HS-5 (cell line): ENCODE measurements at places on chromosomes 3 and 15.

GRCh38 chr15:59171067-59171397 is 35.6 kb upstream of the LDHAL6B start:
- no peak for DNase-seq

GRCh38 chr3:16059081-16059537 is 115.4 kb upstream of the GALNT15 start:
- DNase-seq = no peak

- DNase-seq = no peak
These were observed 21.9 kb downstream of the TNK2 start for GRCh38 chr3:195886181-195887141.

GRCh38 chr15:79451361-79451999 is 19.3 kb downstream of the MINAR1 start:
- no peak for DNase-seq

DNA sequence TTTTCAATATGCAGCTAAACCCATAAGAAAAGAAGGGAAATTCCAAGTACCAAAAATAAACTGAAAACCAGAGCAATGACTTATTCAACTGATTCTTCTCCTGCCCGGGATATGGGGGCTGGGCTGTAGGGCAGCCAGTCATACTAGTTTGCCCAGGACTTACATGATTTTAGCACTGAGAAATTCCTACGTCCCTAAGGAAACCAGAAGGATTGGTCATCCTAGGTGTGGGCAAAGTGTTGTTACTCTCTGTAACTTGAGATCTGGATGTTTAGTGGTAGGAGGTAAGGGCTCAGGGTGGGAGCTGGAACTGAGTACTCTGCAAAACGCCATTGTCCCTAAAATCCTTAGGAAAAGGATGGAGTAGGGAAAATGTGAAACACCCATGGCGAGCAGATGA is 1.2 kb upstream of the DAZL start:
- no peak for DNase-seq

DNA sequence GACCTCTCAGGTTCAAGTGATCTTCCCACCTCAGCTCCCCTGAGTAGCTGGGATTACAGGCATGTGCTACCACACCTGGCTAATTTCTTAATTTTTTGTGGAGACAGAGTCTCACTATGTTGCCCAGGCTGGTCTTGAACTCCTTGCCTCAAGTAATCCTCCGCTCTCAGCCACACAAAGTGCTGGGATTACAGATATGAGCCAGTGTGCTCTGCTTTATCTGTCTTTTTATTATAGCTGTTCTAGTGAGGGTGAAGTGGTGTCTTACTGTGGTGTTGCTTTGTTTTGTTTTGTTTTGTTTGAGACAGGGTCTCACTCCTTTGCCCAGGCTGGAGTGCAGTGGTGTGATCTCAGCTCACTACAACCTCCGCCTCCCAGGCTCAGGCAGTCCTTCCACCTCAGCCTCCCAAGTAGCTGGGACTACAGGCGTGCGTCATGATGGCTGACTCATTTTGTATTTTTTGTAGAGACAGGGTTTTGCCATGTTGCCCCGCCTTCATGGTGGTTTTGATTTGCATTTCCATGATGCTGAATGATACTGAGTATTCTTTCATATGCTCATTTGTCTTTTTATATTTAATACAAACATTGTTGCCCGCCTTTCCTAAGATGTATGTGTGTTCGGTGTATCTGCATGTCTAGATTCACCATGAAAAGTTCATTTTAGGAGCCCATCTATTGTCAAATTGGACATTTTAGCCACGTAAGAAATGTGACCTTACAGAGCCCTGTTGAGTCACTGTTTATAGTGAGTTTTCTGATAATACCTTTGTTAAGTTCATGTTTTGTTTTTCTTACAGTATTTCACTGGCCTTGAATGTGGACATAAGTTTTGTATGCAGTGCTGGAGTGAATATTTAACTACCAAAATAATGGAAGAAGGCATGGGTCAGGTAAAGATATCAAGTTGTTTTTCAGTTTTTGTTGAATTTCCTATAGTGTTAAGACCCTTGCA is 80.6 kb downstream of the ARIH1 start:
- DNase-seq = no peak

DNA sequence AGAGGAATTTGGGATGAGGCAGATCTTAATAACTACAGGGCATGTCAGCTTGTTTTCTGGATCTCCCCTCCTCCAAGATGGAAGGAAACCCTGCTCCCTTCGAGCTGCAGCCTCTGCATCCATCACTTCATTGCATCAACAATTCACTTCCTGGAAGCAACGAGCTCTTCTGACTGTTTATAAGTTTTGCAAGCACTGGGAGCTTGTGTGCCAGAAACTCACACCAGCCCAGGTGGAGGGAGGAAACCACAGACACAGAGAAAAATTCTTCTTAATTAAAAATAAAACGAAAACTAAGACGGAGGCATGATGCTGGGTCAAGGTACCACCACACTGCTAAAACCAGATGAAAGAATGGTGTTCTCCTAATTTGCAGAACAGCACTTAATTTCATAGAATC is 10.6 kb downstream of the LRIG1 start:
- no peak for DNase-seq

DNA sequence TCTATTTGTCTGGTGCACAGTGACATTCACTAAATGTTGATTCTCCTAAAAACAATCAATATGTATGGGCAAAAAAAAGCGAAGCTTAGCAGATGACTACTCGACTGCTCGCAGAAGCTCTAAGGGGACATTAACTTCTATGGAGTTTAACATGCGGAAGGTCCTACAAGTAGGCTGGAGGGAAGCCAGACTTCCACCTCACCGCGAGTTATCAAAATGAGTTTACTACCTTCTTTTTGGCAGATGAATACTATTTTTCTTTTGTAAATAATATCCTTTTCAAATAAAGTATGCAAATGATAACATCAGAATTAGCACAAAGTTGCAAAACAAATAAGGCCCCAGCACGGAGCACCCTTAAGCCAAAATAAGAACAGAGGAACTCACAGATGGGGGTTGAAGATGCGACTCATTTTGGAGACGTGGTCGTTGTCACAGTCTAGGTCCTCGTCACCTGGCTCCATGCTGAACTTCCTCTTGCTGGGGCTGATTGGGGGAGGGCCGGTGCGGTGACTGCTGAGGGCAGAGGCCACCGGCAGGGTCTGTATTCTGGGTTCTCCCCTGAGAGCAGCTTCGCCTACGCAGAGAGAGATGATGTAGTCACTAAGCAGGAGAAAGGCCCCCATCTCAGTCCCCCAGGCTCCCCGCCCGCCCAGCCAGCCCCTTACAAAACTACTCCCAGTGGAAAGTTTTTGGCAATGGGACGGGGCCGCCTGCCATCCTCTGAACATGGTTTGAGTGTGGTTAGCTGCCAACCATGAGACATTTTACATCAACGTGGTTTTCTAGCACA is 42.1 kb downstream of the VGLL4 start:
- no peak for DNase-seq

GRCh38 chr3:100898681-100899080 is 94.5 kb downstream of the ABI3BP start:
- DNase-seq = no peak

DNA sequence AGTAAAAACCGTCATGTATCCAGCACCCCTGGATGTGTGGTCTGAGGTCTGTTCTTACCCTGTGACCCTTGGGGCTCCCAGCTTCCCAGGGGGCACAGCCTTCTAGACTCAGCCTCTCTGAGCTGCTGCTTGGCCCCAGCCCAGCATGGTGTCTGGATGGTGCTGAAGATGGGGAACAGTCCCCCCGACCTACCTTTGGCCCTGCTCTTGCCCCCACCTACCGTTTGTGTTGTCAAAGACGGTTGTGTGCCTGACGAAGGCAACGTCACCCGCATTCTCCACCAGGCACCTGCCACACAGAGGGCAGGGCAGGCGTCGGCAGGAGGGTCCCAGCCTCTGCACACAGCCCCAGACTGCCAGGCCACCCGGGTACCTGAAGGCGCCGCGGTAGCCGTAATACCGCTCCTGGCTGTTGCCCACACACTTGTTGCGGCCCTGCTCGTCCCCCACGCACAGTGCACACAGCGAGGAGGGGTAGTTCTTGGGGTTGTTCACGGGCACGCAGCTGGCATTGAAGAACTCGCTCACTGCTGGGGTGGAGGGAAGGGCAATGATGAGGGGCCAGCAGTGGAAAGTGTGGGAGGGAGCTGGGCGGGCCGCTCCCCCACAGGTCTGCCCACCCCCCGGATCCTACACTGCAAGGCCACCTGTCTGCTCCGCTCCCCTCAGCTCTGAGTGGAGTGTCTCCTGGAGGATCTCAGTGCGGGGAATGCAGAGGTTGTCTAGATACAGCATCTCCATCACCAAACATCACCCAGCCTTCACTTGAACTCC is 21.0 kb downstream of the MELTF start:
- DNase-seq = no peak

GRCh38 chr3:144852999-144853398 is 881.4 kb downstream of the DIPK2A start:
- DNase-seq = no peak

DNA sequence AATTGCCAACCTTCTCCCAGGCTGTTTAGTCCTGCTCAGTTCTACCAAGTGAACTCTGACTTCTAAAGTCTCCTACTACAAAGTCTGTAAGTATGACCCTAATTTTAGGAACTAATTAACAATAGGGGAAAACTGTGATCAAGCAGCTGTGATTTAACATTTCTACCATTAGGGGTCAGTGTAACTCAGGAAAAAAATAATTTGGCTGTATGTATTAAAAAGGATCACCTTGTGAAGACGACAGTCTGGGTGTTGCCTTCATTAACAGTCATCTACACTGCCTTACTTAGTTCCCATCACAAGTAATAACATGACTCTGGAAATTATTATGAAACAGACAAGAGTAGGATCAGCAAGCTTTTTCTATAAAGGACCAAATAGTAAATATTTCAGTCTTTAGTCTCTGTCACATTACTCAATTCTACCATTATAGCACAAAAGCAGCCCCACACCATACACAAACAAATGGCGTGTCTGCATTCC is 4.2 kb upstream of the NPHP3 start:
- peak; percentile 11 for DNase-seq

DNA sequence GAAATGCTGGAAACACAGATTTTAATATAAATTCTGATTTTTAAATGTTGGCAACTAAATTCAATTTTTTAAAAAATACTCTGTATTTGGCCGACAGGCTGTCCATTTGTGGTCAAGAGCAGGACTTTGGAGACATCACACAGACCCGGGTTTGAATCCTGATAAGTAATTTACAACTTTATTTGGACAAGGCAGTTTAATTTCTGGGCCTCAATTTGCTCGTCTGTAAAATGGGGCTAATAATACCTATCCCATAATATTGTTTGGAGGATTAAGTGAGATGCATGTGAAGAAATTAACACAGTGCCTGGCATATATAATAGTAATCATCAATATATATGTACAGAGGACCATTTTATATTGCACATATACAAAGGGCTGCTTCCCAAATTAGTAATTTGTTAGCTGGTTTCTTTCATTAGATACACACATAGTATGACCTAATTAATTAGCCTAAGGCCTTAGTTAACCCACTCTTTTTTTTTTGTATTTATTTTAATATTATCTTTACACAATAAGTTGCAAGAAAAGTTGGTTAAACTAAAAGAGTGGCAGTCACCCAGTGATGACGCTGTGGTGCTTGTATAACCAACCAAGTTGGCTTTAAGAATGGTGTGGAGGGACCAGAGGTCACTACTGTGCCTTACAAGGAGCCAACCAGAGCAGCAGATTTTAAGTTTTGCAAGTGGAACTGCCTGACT is 665 bp downstream of the PIGB start:
- DNase-seq = peak; percentile 6

DNA sequence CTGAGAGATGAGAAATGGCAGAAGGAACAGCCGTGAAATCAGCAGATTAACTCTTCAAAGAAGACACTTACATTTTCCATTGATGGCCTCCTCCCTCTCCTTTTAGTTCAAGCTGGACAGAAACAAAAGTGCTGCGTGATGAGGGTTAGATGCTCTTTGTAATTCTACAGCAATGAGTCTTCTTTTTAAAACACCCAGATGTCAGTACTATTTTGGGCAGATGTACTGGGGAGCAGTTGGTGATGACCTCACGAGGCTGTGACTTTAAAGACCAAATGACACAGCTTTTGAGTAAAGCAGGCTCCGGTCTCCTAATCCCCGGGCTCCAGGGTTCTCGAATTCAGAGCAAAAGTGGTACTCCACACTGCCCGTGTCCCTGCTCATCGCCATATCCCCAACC is 198.2 kb downstream of the SLCO3A1 start:
- DNase-seq = no peak

DNA sequence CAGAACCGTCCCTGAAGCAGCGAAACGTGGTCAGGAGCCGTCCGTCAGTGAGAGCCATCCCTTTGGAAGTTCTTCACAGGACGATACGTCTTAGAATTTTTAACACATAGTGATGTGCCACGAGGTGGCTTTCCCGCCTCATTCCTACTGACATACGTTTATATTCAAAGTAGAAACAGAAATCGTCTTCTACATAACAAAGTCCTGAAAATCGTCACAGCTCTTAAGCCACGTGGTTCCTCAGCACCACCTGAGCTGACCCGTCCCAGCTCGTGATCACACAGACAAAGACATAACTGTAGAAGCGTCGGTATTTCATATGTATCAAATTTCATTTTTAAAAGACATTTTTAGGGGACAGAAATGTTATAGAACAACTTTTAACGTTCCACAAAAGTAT is 73.5 kb downstream of the TFRC start:
- DNase-seq = no peak

DNA sequence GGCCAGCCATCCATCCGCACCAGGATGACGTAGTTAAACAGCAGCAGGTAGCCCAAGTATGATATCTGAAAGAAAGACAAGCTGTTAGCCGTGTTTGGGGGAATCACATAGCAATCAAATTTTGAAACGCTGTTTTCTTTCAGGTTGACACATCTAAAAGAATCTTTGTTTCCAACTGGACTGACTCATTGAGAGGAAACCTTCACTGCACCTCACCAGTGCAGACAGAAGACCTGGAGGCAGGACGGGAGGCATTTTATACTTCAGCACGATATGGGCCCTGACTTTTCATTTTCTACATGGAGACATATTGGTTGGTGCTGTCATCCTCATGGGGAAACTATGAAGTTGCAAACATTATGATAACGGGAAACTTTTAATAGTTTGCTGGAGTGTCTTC is 44.2 kb upstream of the MTMR10 start:
- DNase-seq = no peak

GRCh38 chr15:61661791-61662190 is 398.5 kb downstream of the VPS13C start:
- no peak for DNase-seq

GRCh38 chr3:45848392-45848791 is 6.5 kb upstream of the LZTFL1 start:
- no peak for DNase-seq

DNA sequence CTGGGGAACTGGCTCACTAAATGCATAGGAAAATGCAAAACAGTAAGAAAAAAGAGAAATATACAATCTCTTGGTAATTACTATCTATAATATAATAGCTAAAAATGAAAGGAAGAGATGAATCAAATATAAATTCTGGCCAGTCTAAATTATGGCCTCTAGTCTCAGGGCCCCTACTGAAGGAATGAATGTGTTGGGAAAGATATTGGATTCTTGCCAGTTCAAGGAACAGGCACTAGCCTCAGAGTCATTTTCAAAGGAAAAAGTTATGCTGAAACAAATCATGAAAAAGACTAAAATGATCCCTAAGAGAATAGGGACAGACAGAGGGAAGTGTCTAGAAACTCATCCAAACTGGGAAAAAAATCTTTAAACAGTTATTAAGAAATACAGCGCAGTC is 62.4 kb downstream of the C3orf80 start:
- no peak for DNase-seq

GRCh38 chr15:93523481-93523880 is 434.5 kb upstream of the RGMA start:
- no peak for DNase-seq

GRCh38 chr3:52122491-52122890 is 31.7 kb downstream of the POC1A start:
- no peak for DNase-seq

GRCh38 chr3:125191730-125192129 is 20.8 kb downstream of the SLC12A8 start:
- DNase-seq = no peak
